ENCODE measurements at places on chromosomes 7 and 10. TPM values are rescaled to one million over a fixed set of nuclear protein-coding genes. Genes with fewer than 3 reads are reported as not detected.

DNA sequence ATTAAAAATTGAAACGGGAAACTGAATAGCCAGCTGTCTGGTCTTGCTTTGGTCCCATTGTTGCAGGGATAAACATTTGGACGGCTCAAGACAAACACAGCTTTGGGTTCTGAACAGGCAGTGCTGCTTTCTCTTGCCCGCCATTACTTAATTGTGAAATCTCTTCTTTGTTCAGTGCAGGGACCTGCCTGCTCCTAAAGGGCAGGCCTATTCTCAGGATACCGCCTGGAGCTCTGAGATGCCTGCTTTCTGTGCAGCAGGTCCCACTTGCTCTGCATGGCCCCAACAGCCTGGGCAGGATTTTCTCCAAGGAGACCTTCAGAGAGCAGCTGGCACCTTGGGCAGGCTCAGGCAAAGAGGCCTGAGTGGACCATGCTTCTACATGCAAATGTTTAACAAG lies 237.6 kb downstream of the KCNMA1 start:
- H3K4me1 ChIP-seq = no peaks in the 10 kb centered on the region
- no peak for DNase-seq
- H3K27me3 ChIP-seq = peaks cover 2% of the 10 kb centered on the region
- H3K36me3 ChIP-seq = no peaks in the 10 kb centered on the region

DNA sequence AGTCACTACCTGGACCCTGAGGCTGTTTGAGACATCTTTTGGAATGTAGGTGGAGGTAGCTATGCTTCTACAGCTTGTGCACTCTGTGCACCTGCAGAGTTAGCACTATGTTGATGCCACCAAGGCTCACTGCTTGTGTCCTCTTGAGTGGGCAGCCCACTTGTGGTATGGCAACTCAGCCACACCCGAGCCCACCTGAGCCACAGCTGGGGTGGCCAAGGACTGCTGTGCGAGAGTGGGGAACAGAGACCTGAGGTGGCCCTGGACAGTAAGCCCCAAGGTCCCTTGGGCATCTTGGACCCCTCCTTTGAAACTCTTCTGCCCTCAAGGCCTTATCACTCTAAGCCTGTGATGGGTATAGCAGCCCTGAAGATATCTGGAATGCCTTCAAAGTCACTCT lies 25.7 kb downstream of the MYO1G start:
- no peaks in the 10 kb centered on the region for H3K4me1 ChIP-seq
- no peak for DNase-seq
- no peak overlapping the region for H3K27ac ChIP-seq
- H3K27me3 ChIP-seq = peaks cover 2% of the 10 kb centered on the region
- no peak overlapping the region for H3K4me3 ChIP-seq
- no peaks in the 10 kb centered on the region for H3K36me3 ChIP-seq

DNA sequence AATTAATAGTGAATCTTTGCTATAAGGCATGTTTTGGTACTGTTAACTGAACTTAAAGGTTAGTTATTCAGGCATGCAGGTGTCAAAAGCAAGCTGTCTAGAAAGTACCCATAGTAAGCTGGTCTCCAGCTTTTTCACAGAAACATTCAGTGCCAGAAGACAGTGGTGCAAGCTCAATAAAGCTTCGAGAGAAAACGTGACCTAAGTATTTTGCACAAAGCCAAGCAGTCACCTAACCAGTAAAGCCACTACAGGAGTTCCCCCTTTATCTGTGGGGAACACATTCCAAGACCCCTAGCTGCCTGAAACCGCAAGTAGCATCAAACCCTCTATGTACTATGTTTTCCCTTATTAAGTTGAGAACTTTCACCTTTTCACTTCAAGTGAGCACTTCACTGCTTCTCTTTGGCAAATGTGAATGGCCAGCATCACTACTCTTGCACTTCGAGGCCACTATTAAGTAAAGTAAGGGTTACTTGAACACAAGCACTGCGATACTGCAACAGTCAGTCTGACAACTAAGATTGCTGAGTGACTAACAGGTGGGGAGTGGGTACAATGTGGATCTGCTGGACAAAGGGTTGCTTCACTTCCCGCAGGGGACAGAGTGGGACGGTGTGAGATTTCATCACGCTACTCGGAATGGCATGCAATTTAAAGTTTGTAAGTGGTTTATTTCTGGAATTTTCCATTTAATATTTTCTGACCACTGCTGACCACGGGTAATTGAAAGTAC lies 253.8 kb upstream of the YAE1 start:
- H3K36me3 ChIP-seq = no peaks in the 10 kb centered on the region
- no peak for DNase-seq
- peaks cover 3% of the 10 kb centered on the region for H3K27me3 ChIP-seq
- no peaks in the 10 kb centered on the region for H3K4me1 ChIP-seq
- no peak overlapping the region for H3K4me3 ChIP-seq

Gene RBM20
- 0.72 TPM for total RNA-seq

Gene ZNF485
- 8.7 TPM for total RNA-seq
